ENCODE measurements at places on chromosomes 5 and 9. TPM values are rescaled to one million over a fixed set of nuclear protein-coding genes. Genes with fewer than 3 reads are reported as not detected.
A peak's percentile ranks its signal among the peaks of the same experiment; 100 is the strongest.

DNA sequence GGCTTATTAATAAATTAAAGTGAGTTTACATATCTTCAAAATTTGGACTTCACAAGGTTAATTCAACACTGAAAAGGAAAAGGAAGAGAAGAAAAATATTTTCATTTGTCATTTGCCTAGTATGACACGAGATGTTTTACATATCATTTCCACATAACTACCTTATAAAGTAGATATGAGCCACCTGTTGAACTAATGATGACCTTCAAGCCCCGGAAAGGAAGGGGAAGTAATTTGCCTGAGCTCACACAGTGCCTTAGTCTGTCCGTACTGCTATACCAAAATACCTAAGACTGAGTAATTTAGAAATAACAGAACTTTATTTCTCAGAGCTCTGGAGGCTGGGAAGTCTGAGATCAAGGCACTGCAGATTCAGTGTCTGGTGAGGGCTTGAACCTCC is 17.9 kb downstream of the CMYA5 start:
- H3K27me3 ChIP-seq: no peaks in the 10 kb centered on the region
- no peak overlapping the region for H3K27ac ChIP-seq
- H3K4me3 ChIP-seq: no peak overlapping the region
- H3K36me3 ChIP-seq: no peaks in the 10 kb centered on the region
- no peak for DNase-seq

- peak overlapping the region; percentile 91 for H3K27ac ChIP-seq
- peak; percentile 95 for DNase-seq
- H3K27me3 ChIP-seq: no peaks in the 10 kb centered on the region
- H3K36me3 ChIP-seq: 0 out of 2 replicates have a peak, but pooled peaks cover 1% of the 10 kb centered on the region
- H3K4me3 ChIP-seq: no peak overlapping the region
- H3K4me1 ChIP-seq: peaks cover 42% of the 10 kb centered on the region
Measured at GRCh38 chr5:395156-395920, 47.6 kb upstream of the EXOC3 start.

DNA sequence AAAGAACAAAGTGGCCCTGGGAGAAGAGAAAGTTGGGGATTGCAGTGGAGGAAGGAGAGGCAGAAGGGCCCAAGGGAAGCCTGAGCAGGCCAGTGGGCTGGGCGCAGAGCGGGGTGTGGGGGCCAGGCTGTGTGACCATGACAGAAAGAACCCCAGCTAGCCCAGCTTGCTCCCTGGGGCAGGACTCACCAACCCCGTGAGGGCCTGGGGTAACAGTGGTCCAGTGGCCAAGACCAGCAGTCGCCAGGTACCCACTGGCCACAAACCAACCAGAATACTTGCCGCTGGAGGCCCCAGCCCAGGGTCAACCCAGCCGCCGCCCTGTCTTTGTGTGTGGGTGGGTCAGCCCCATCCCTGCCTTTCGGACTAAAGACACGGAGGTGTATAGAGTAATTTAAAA is 146.5 kb downstream of the CACNA1B start:
- no peak overlapping the region for H3K27ac ChIP-seq
- H3K4me3 ChIP-seq: no peak overlapping the region
- no peaks in the 10 kb centered on the region for H3K4me1 ChIP-seq
- no peaks in the 10 kb centered on the region for H3K36me3 ChIP-seq
- peaks cover 12% of the 10 kb centered on the region for H3K27me3 ChIP-seq

GRCh38 chr5:86689103-86689729 is 71.5 kb downstream of the COX7C start:
- H3K36me3 ChIP-seq: no peaks in the 10 kb centered on the region
- H3K4me3 ChIP-seq: no peak overlapping the region
- no peak for DNase-seq
- H3K4me1 ChIP-seq: no peaks in the 10 kb centered on the region
- H3K27me3 ChIP-seq: no peaks in the 10 kb centered on the region
- no peak overlapping the region for H3K27ac ChIP-seq

GRCh38 chr5:125609011-125609410 is 814.2 kb upstream of the GRAMD2B start:
- DNase-seq: no peak
- no peak overlapping the region for H3K4me3 ChIP-seq
- no peak overlapping the region for H3K27ac ChIP-seq
- no peaks in the 10 kb centered on the region for H3K36me3 ChIP-seq

- peaks cover 26% of the 10 kb centered on the region for H3K4me1 ChIP-seq
- no peaks in the 10 kb centered on the region for H3K36me3 ChIP-seq
- no peak for DNase-seq
- H3K27ac ChIP-seq: no peak overlapping the region
Measured at GRCh38 chr5:59132131-59132530, 549.3 kb downstream of the RAB3C start.

DNA sequence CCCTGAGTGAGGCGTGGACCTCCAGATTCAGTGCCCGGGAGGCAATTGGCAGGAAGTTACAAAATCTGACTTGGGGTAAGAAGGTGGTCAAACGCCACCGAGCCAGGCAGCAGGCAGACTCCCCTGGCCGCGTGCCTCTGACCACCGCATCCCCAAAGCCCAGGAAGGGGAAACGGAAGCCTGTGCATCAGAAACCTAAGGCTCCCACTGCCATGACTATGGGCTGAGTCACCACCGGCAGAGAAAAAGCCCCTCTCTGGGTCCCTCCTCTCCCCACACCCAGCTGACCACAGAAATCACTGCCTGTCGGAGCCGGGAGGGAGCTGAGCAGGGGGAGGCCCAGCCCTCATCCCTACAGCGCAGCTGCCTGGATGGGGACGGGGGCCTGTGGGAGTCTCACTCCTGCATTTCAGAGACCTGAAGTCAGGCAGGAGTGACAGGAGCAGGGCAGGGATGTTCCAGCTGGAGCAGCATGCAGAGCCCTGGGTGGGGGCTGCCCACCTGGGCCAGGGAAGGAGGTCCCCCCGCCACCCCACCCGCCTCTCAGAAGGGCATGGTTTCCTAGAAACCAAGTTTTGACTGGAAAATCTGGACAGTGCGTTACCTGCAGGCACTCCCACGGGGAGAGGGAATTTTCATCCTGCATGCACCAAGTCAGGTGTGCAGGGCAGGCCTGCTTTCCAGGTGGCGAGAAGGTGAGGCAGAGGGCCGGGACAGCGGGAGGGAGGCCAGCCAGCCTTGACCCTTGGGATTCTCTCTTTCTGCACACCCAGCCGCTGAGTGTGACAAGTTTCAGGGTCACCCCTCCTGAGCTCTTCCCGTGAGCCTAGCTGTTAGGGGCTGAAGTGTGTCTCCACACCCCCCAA is 68.2 kb downstream of the LRSAM1 start:
- H3K4me3 ChIP-seq: no peak overlapping the region
- H3K27ac ChIP-seq: peak overlapping the region; percentile 91
- no peaks in the 10 kb centered on the region for H3K27me3 ChIP-seq
- H3K4me1 ChIP-seq: peaks cover 55% of the 10 kb centered on the region
- H3K36me3 ChIP-seq: peaks cover 48% of the 10 kb centered on the region
- peak; percentile 97 for DNase-seq

Gene ADAMTS12
- polyA plus RNA-seq: 7.8 TPM

Gene CCDC187
- not detected for polyA plus RNA-seq

Gene PCDHA9
- not detected for polyA plus RNA-seq

Gene OLFML2A
- 0.08 TPM for polyA plus RNA-seq

Gene GNA14
- 0.09 TPM for polyA plus RNA-seq
